ENCODE measurements at places on chromosomes 16 and 17.
A peak's percentile ranks its signal among the peaks of the same experiment; 100 is the strongest.

GRCh38 chr17:31579265-31579664 lies 187.8 kb downstream of the RAB11FIP4 start:
- DNase-seq = no peak
- H3K4me1 ChIP-seq = peaks cover 10% of the 10 kb centered on the region
- H3K36me3 ChIP-seq = no peaks in the 10 kb centered on the region
- no peaks in the 10 kb centered on the region for H3K27me3 ChIP-seq
- H3K4me3 ChIP-seq = no peak overlapping the region

DNA sequence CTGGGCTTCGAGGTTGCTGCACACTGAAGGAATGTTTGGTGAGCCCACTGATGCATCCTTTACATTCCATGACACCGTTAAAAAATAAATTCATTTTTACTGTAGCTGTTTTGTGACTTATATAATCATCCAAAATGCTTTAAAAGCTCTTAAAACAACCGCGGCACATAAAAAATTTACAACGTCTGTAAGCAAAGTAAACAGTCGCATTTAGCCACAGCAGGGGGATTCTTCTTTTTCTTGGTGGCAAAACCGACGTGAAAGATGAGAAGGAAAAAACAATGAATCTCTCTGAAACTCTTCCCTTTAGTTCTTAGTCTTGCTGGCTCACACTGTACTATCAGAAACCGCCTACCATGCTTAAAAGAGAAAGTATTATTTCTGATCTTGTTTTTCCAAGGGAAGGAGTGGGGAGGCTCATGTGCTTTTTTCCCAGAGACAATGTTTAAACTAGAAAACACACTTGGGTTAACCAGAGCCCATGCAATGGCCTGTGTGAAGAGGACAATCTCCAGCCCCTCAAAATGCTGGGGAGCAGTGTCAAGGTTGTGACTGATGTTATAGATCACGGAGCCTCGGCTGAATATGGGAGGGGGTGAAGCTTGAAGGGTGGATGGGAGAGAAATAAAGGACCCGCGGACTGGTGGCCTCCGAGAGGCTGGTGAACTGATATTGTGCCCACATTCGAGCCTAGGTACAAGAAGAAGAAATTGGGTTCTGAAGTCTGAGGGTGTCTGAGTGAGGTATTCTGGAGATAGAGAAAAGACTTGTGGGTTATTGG lies 91.1 kb downstream of the IRF8 start:
- no peak for DNase-seq
- no peaks in the 10 kb centered on the region for H3K36me3 ChIP-seq
- peaks cover under 1% of the 10 kb centered on the region for H3K27me3 ChIP-seq
- H3K4me3 ChIP-seq = peak overlapping the region; percentile 81

GRCh38 chr17:16889088-16889465 lies 82.8 kb downstream of the TNFRSF13B start:
- no peak overlapping the region for H3K4me3 ChIP-seq
- DNase-seq = no peak
- no peaks in the 10 kb centered on the region for H3K27me3 ChIP-seq
- H3K4me1 ChIP-seq = no peaks in the 10 kb centered on the region
- no peaks in the 10 kb centered on the region for H3K36me3 ChIP-seq

- DNase-seq = no peak
- peaks cover 5% of the 10 kb centered on the region for H3K36me3 ChIP-seq
- no peak overlapping the region for H3K27ac ChIP-seq
Measured at GRCh38 chr16:61324044-61324443, 712.2 kb downstream of the CDH8 start.

DNA sequence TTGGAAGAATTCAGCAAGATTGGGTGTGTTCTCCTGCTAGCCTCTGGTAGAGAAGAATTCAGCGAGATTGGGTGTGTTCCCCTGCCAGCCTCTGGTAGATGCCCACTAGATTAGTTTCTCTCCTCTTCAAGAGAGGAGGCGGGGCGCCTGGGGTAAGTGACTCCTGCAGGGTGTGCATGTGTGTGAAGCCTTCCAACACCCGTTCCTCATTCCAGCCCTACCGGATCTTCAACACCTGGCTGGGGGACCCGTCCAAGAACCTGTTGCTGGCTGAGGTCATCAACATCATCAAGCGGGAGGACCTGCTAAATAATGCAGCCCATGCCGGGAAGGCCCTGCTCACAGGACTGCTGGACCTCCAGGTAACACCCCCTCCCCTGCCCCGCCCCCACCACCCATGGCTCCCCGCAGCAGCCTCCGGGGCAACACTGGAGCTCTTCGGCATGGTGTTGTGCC lies 21.3 kb downstream of the TMEM186 start:
- H3K27me3 ChIP-seq = no peaks in the 10 kb centered on the region
- DNase-seq = no peak
- no peak overlapping the region for H3K4me3 ChIP-seq
- peaks cover 3% of the 10 kb centered on the region for H3K36me3 ChIP-seq
- H3K27ac ChIP-seq = no peak overlapping the region
- no peaks in the 10 kb centered on the region for H3K4me1 ChIP-seq

GRCh38 chr16:57759541-57760356 lies 24.2 kb downstream of the KATNB1 start:
- H3K27me3 ChIP-seq = no peaks in the 10 kb centered on the region
- no peak overlapping the region for H3K4me3 ChIP-seq
- H3K4me1 ChIP-seq = peaks cover 4% of the 10 kb centered on the region
- DNase-seq = no peak

DNA sequence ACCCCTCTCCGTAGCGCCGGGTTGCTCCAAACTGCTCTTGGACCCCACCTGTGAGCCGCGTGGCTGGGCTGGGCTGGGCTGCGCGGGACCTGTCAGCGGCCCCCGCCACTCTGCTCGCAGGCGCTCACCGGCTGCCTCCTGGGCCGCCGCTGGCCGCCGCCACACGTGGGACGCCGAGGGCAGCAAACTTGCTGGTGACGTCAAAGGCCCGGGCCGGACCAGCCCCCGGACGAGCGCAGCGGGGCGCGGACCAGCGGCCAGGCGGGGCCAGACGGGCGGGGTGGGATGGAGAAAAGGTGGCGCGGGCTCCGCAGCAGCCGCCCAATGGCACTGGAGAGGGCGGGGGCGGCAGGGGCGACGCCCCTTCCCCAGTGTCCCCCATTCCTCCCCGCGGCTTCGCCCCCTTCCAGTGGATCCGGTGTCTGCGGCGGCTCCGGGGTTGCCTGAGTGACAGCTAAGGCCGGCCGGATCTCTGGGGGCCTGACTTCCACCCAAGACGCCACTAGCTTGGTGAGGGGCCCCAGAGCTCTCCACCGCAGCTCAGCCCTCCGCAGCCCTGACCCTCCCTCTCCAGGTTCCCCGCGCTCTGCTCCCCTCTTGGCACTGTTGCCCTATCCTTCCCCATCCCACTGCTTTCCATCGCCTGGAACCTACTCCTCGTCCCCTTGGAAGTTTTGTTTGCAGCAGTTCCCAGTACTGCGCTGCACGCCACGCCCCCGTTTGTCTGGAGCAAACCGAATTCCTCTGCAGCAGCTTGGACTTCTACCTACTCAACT lies at the start of gene HS3ST3A1:
TSS of gene HS3ST3A1 (minus strand) at position 154 of the 776 bp plus-strand sequence. CDS start 800 bp downstream, outside the sequence.
- H3K4me3 ChIP-seq = peak within 1 kb of the TSS; percentile 92
- H3K27me3 ChIP-seq = peaks cover 62% of the 10 kb centered on the region
- no peaks in the 10 kb centered on the region for H3K36me3 ChIP-seq
- H3K27ac ChIP-seq = peak within 1 kb of the TSS; percentile 18
- peaks cover 10% of the 10 kb centered on the region for H3K4me1 ChIP-seq

GRCh38 chr17:61196302-61196704 lies 203.3 kb upstream of the TBX2 start:
- H3K4me1 ChIP-seq = no peaks in the 10 kb centered on the region
- H3K27me3 ChIP-seq = no peaks in the 10 kb centered on the region
- H3K27ac ChIP-seq = no peak overlapping the region
- H3K36me3 ChIP-seq = peaks cover 1% of the 10 kb centered on the region

DNA sequence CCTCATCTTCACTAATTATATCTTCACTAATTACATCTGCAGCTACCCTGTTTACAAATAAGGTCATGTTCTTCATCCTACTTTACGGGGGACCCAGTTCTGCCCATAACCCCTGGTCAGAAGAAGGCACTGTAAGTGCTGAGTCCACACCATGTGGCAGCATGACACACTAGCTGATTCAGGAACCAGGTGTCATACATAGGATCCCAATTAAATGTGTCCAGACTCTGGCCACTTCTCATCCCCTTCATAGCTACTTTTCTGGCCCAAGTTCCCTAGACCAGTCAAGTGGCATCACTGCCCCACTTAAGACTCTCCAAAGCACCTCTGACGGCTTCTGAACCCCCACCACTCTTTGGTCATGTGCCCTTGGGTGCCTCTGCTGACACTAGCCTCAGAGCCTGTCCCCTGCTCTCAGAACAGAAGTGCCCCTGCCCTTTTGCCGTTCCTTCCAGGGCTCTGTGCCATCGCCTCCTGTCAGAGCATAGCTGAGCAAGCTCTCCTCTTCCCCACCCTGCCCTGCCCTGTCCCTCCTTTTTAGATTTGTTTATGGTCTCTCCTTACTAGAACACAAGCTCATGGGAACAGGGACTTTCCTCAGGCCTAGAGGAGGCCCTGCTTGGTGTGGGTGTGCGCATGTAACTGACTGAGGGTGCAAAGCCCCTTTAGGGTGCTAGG lies 61.1 kb downstream of the B9D1 start:
- H3K4me1 ChIP-seq = peaks cover 15% of the 10 kb centered on the region
- DNase-seq = no peak
- H3K4me3 ChIP-seq = no peak overlapping the region

DNA sequence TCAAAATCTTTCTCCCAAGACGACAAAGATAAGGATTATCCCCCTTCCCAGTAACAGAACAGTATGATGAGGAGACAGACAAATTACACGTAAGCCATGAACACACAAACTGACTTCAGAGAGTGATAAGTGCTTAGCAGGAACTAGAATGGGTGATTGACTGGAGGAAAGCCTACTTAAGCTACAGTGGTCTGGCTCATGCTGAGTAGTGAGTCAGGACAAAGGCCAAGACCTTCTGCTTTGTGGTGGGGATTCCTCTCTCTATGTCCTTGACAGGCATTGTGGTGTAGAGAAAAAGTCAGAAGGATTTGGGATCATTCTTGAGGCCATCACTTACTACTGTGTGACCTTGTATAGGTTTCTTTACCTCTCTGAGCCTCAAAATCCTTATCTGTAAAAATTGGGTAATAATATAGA lies 381.9 kb upstream of the CCL2 start:
- H3K27ac ChIP-seq = no peak overlapping the region
- peaks cover 32% of the 10 kb centered on the region for H3K27me3 ChIP-seq
- no peaks in the 10 kb centered on the region for H3K4me1 ChIP-seq
- no peaks in the 10 kb centered on the region for H3K36me3 ChIP-seq
- no peak overlapping the region for H3K4me3 ChIP-seq

DNA sequence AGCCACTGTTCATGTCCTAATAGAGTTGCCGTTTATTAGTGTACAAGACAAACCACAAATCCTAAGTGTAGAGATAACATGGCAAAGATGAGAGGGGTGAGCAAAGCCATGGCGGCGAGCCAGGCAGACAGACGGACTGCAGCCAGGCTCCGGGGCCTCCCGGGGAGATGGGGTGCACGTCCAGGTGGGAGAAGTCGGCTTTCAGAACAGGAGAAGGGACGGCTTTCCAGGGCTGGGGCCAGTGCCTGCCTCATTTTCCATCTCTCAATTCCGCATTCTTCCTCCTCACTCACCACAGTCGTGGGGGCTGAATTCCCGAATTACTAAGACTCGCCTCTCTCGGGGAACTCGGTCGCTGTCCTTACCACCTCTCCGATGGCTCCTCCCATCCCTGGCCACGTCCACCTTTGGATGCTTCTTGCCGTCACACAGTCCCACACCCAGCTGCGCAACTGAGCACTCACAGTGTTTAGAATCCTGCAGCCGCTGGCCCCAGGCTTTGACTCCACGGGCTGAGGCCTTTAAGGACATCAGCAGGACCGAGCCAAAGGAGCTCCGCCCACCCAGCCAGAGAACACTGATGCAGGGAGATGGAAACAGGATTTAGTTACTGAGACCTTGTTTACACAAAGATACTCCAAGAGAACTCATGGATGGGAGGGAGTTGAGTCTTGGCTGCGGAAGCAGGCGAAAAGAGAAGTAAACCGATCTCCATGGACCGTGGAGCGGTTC lies 59.7 kb downstream of the RNF112 start:
- no peaks in the 10 kb centered on the region for H3K4me1 ChIP-seq
- no peak for DNase-seq
- H3K27ac ChIP-seq = no peak overlapping the region
- H3K36me3 ChIP-seq = no peaks in the 10 kb centered on the region
- no peaks in the 10 kb centered on the region for H3K27me3 ChIP-seq

- DNase-seq = no peak
- H3K36me3 ChIP-seq = no peaks in the 10 kb centered on the region
- no peak overlapping the region for H3K27ac ChIP-seq
- H3K27me3 ChIP-seq = peaks cover 4% of the 10 kb centered on the region
Measured at GRCh38 chr17:27912964-27913363, 19.8 kb upstream of the LYRM9 start.

DNA sequence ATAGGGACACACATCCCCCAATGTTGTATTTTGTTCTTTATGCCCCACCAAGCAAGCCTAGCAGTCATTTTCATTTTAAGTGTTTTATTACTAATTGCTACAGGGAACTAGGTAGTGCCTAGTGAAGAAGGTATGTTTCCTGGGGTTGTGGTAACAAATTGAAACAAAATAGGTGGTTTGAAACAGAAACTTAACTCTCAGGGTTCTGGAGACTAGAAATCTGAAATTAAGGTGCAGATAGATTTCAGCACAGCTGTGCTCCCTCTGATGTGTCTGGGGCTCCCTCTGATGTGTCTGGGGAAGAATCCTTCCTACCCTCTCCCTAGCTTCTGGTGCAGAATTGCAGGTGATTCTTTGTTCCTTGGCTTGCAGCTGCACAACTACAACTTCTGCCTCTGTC lies 390.1 kb downstream of the ZFHX3 start:
- H3K4me1 ChIP-seq = peaks cover 20% of the 10 kb centered on the region
- no peak overlapping the region for H3K4me3 ChIP-seq
- H3K27me3 ChIP-seq = no peaks in the 10 kb centered on the region

GRCh38 chr16:20042848-20043247 lies 30.8 kb downstream of the GPR139 start:
- no peaks in the 10 kb centered on the region for H3K4me1 ChIP-seq
- H3K27ac ChIP-seq = no peak overlapping the region
- peaks cover 2% of the 10 kb centered on the region for H3K36me3 ChIP-seq
- H3K4me3 ChIP-seq = no peak overlapping the region
- H3K27me3 ChIP-seq = peaks cover 6% of the 10 kb centered on the region
- DNase-seq = no peak

- no peak overlapping the region for H3K27ac ChIP-seq
- no peak for DNase-seq
- H3K36me3 ChIP-seq = peaks cover 46% of the 10 kb centered on the region
- no peaks in the 10 kb centered on the region for H3K4me1 ChIP-seq
- no peak overlapping the region for H3K4me3 ChIP-seq
- no peaks in the 10 kb centered on the region for H3K27me3 ChIP-seq
Measured at GRCh38 chr16:48282636-48283263, 35.4 kb upstream of the ABCC11 start.

DNA sequence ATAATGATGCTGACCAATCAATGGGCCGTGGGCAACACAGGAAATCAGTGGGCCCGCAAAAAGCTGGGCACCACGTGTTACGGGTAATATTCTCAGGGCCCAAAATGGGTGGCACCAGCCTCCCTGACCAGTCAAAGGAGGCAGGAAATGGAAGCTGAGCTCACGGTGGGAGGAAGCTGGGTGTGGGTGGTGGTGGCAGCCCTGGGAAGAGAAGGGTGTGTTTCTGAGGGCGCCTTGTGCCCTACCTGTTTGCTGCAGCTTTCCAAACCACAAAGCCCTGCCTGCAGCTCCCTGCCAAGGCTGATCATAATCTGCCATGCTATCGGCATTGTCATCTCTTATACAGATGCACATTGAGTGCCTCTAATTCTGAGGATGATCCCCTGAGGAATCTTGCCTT lies 457.9 kb downstream of the SLC39A11 start:
- H3K4me1 ChIP-seq = peaks cover 14% of the 10 kb centered on the region
- no peaks in the 10 kb centered on the region for H3K27me3 ChIP-seq
- no peak overlapping the region for H3K27ac ChIP-seq
- DNase-seq = peak; percentile 5
- H3K36me3 ChIP-seq = no peaks in the 10 kb centered on the region

- H3K27ac ChIP-seq = no peak overlapping the region
- no peak overlapping the region for H3K4me3 ChIP-seq
- H3K36me3 ChIP-seq = no peaks in the 10 kb centered on the region
Measured at GRCh38 chr16:13139661-13140241, 238.4 kb downstream of the SHISA9 start.
